ENCODE measurements at places on chromosomes 5 and 9.

GRCh38 chr9:120708526-120709224 lies 5.6 kb downstream of the MEGF9 start:
- DNase-seq = peak; percentile 18

GRCh38 chr9:107193251-107193650 lies 89.8 kb upstream of the RAD23B start:
- no peak for DNase-seq

- no peak for DNase-seq
Observed at GRCh38 chr9:122119166-122119521, 26.0 kb upstream of the TTLL11 start.

GRCh38 chr9:124133727-124134126 lies 122.2 kb downstream of the LHX2 start:
- no peak for DNase-seq

DNA sequence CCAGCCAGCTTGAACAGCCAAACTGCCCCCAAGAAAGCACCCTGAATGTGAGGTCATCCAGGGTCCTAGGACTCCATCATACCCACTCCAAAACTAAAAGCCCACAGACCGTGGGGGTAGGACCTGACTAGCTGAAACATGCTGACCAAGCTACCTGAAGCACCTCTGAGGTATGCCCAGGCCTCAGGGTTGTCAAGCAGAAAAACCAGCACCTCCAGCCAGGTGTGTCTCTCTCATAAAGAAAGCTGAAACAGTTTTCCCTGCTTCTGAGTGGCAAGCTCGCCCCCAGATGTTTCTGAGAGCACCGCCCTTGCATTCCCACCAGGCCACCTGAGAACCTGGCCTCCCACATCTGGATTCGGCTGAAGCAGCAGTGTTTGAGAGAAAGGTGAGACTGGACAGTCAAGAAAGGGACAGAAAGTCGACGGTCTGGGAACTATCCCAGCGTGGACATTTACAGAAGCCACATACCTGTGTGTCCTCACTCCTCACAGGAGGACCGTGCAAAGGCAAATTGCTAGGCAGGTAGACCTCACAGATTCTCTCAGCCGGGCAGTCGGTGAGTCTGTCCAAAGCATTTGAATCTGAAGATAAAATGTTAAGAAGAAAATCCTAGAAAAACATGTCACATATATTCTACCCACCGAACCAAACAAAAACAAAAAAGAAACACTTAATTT lies 155.6 kb upstream of the RASEF start:
- no peak for DNase-seq

- DNase-seq = no peak
Observed at GRCh38 chr9:129679537-129679936, 14.1 kb downstream of the PRRX2 start.

DNA sequence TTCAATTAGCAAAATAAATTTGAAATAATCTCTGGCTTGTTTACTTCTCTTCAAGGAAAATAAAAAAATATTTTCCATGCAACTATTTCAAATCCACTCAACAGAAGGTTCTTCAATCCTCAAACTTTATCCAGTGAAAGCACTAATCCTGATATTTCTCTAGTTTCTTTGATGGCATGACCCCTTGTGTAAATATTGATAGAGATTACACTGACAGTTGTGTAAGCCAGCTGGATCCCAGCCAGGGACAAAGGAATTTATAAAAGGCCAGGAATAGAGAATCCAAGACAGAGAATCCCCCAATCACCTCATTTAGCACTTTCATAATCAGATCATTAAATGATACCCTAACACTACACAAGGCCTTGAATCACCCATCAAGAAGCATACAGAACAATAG lies 135.2 kb downstream of the GNA14 start:
- DNase-seq = no peak

DNA sequence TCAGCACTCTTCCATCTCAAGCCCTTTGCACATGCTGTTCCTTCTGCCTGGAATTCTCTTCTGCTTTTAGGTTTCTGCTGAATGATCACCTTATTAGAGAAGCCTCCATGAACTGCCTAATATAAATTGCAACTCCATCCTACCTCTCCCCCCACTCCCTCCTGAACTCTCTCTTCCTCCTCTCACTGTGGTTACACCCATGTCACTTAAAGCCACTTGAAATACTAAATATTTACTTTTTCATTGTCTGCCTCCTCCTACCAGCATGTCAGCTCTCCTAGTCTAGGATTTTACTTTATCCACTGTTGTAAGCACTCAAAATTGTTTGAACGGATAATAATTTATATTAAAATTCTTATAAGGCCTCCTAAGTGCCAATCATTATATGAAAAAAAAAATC lies 43.8 kb downstream of the ACTL7B start:
- DNase-seq = peak; percentile 29

DNA sequence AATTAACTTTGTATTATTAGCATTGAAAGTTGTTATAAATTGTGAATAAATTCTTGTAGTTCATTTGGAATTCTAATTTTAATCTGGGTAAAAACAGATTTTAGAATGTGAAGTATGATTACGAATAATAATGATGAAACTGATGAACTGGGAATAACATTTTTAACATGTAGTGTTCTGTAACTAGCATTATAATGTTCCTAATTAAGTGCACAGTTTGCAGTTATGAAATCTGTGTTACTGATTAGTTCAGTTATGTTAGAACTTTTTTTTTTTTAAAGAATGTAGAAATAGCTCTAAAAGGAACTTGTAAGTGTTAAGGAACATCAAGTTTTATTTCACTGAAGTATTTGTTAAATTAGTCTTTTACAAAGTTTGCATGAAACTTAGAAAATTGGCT lies 48.9 kb upstream of the EIF4EBP3 start:
- no peak for DNase-seq

DNA sequence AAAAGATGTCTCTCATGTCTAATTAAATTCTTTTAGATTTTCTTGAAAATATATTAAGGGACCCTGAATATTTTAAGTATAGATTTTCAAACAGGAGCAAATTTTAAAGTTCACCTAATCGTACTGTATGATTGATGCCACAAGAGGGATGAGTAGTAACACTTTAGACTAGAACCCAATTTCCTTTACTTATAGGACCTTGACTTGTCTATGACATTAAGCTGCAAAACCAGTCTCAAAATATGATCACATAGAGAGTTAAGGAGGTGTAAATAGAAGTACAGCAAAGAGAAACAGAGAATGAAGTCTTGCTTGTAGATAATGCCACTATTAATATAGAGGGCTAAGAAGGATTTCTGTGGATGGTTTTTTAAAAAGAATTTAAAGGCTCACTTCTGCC lies 312.9 kb upstream of the PRR16 start:
- no peak for DNase-seq

DNA sequence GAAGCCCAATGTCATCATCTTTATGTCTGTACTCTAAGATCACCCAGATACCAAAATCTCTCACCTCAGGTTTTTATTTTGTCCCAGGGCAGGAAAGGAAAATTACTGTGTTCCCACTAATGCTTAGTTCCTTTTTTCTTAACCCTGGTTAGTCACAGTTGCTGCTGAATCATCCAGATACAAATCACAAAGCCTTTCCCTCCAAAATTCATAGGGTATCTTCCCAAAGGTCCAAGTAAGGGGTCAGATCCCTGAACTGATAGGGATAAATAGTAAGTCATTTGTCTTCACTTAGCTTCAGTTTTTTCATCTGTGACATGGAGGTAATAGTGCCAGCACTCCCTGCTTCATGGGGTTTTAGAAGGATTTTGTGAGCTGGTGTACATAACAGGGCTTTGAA lies 2.2 kb downstream of the PLCXD3 start:
- DNase-seq = no peak

DNA sequence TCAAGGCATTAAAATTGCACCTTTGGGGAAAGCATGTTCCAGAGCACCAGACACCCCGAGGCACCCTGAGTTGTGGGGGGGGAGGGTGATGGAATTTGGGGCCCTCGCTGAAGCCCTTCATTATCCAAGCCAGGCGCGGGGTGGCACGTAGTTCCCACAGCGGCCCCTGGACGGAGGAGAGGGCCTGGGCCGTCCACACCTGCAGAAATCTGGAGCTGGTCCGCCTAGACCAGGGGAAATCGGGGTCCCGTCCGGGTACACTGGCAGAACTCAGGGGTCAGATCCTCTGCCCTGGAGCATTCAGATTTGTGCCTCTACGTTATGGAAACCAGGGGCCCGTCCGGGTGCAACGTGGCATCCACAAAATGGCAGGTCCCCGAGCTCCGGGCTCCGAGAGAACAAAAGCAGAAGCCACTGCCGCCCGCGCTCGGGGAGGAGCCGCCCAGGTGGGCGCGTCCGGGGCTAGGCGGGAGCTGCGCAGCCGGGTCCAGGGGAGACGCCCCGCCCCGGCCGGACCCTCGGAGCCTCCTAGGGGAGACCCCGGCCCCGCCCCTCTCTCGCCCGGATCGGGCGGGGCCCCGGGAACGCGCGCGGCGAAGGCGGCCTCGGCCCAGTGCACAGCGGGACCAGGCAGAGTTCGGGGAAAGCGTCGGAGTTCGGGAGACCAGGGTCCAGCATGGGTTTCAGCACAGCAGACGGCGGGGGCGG lies at the start of gene PLEKHG4B:
PLEKHG4B (plus strand) TSS at position 613 of the 708 bp plus-strand sequence; CDS start at position 677, 64 bp downstream.
- DNase-seq = peak; percentile 83

DNA sequence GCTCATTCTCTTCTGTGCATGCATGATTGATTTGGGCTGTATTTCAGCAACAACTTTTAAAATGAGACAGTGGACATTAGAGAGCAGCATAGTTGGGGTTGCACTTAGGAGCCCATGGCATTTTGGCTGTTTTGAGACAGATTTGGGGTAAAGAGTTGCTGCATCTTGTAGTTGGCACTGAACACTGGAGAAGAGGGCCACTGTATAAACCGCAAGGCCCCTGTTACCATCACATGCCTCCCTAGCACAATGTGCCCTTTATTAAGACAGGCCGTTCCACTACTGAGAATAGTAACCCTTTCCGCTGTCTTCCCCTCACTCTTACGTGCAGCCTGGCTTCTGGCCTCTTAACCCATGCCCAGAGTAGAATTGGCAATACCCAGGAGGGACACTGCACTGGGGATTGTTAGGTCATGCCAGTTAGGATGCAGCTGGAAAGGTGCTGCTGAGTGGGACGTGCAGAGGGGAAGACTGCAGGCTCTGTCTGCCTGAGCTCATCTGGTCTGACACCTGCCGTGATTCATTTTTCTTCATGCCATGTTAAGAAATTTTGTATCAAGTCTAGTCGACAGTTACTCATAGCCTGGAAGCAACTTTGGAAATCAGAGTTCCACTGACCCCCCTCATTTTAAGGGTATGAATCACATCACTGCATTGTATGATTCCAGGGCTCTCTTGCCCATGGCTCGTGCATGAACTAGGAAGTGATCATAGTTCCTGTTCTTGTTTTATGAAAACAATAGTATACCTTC lies 146.9 kb upstream of the DMRT1 start:
- no peak for DNase-seq

- no peak for DNase-seq
Observed at GRCh38 chr5:163569284-163569683, 63.9 kb downstream of the MAT2B start.

DNA sequence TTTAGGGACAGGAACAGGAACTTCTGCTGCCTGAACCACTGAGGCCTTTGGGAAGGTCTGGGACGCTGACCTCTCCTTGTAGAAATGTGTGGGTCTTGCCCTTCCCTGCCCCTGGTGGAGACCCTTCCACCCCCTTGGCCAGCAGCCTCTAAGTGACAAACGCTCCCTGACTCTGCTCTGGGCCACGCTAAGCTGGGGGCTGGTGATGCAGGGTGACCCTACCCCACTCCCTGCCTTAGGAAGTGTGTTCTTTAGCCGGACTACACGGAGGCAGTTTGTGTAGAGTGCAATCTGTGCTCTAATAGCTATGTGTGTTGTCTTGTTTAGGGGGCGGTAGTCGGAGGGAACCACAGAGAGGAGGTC lies 123.0 kb downstream of the COL23A1 start:
- no peak for DNase-seq

DNA sequence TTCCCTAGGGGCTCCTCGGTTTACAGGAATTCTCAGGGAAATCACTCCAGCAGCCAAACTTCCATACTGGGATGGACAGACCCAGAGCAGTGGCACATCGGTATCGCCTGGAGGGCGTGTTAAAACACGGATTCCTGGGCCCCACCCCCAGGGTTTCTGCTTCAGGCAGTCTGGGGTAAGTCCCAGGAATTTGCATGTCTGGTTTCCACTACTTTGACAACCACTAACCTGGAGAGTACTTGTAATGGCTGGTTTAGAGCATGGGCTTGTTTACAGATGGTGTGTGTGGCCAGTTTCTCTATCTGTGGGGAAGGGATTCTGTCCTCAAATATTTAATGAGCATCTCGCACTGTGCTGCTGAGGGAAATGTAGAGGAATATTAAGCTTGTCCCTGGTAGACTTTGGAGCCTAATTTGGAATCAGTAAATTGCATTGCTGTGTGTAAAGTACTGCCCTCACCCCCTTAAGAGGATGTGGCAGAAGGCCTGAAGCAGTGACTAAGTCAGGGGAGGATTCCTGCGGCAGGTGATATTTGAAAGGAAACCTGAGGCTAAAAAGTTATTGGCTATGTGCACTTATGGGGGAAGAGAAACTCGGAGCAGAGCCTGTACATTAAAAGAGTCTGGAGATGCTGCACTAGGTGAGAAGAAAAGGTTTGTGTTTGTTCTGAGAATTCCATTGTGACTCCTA lies 18.6 kb upstream of the TJP2 start:
- peak; percentile 38 for DNase-seq

- DNase-seq = no peak
Observed at GRCh38 chr9:89362647-89363310, 44.5 kb downstream of the SECISBP2 start.

DNA sequence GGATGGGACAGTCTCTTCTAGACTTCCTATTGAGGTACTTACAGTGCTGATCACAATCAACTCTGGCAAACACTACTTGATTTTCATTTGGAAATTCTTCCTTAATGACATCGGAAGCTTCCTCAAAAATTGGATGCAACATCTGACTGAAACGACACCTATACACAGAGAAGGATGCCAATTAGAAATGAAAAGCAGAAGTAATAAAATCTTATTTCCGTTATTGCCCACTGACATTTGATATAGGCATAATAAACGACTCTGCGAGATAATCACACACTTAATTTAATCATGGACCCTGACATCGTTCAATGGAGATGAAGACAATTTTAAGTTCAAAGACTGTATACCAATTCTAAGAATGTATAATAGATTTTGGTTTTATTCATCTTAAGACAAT lies 46.4 kb downstream of the ERP44 start:
- DNase-seq = no peak

- DNase-seq = no peak
Observed at GRCh38 chr9:97660340-97660739, 26.7 kb downstream of the NCBP1 start.

- DNase-seq = no peak
Observed at GRCh38 chr9:34289159-34289558, 39.9 kb downstream of the KIF24 start.

DNA sequence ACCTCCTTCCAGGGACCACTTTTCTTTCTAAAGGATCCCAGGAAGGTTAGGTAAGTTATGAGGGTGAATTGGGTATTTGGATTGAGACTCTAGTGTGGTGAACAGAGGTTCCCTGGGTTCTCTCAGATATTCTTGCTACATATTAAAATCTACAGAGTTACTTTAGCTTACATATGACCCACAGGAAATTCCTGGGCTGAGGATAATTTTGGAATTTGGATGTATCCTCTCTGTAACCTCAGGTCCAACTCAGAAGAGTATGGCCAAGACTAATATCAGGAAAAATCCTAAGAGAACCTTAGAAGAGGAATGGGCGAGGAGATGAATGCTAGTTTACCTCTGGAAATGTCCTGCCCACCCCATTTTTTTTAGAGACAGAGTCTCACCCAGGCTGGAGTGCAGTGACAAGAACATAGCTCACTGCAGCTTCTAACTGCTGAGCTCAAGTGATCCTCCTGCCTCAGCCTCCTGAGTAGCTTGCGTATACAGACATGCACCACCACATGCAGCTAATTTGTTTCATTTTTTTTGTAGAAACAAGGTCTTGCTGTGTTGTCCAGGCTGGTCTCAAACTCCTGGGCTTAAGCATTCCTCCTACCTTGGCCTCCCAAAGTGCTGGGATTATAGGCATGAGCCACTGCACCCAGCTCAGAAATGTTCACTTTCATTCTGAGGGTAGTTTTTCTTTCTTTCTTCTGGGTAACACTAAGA lies 196.4 kb downstream of the ARHGEF28 start:
- no peak for DNase-seq

Measured in DMS79 treated with DMSO at 0.1 percent for 48 hours (cell line).